ENCODE measurements at places on chromosomes 11 and 22. TPM values are rescaled to one million over a fixed set of nuclear protein-coding genes. Genes with fewer than 3 reads are reported as not detected.

DNA sequence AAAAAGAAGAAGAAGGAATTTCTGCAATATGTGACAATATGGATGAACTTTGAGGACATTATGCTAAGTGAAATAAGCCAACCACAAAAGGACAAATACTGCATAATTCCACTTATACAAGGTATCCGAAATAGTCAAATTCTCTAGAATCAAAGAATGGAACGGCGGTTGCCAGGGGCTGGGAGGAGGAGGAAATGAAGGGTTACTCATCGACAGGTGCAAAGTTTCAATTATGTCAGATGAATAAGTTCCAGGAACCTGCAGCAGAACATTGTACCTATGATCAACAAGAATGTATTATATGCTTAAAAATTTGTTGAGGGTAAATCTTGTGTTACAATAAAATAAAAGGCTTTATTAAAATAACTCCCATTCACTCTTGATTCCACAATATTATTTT is 49.0 kb downstream of the SC5D start:
- H3K4me3 ChIP-seq = no peak overlapping the region
- H3K27ac ChIP-seq = no peak overlapping the region
- no peak for DNase-seq

GRCh38 chr22:30609260-30610185 is 2.5 kb downstream of the TCN2 start:
- no peak for DNase-seq
- no peaks in the 10 kb centered on the region for H3K27me3 ChIP-seq
- H3K36me3 ChIP-seq = no peaks in the 10 kb centered on the region
- no peak overlapping the region for H3K4me3 ChIP-seq

DNA sequence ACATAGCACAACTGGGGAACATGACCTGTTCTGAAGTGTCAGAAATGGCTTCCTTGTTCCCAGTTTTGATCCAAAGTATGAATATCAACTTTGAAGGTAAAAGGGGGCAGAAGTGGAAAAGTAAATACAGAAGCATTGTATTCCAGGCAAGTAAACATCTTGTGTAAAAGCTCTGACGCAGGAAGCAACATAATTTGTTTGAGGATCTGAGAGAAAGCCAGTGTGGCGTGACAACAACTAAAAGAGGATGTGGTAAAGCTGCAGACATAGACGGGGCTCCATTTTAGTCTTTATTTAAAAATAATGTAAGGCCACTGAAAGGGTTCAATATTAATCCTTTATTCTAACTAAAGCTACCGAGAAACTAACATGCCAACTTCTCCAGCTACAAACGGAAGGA is 310.2 kb downstream of the DLG2 start:
- H3K27ac ChIP-seq = no peak overlapping the region
- no peak overlapping the region for H3K4me3 ChIP-seq
- no peak for DNase-seq
- no peaks in the 10 kb centered on the region for H3K27me3 ChIP-seq
- H3K36me3 ChIP-seq = no peaks in the 10 kb centered on the region
- no peaks in the 10 kb centered on the region for H3K4me1 ChIP-seq

- no peaks in the 10 kb centered on the region for H3K36me3 ChIP-seq
- H3K4me3 ChIP-seq = no peak overlapping the region
- no peak overlapping the region for H3K27ac ChIP-seq
These were observed 36.1 kb upstream of the HTATIP2 start for GRCh38 chr11:20327377-20327935.

GRCh38 chr11:71212871-71213559 is 39.4 kb downstream of the SHANK2 start:
- no peaks in the 10 kb centered on the region for H3K27me3 ChIP-seq
- no peak for DNase-seq
- H3K4me1 ChIP-seq = no peaks in the 10 kb centered on the region
- H3K36me3 ChIP-seq = no peaks in the 10 kb centered on the region

DNA sequence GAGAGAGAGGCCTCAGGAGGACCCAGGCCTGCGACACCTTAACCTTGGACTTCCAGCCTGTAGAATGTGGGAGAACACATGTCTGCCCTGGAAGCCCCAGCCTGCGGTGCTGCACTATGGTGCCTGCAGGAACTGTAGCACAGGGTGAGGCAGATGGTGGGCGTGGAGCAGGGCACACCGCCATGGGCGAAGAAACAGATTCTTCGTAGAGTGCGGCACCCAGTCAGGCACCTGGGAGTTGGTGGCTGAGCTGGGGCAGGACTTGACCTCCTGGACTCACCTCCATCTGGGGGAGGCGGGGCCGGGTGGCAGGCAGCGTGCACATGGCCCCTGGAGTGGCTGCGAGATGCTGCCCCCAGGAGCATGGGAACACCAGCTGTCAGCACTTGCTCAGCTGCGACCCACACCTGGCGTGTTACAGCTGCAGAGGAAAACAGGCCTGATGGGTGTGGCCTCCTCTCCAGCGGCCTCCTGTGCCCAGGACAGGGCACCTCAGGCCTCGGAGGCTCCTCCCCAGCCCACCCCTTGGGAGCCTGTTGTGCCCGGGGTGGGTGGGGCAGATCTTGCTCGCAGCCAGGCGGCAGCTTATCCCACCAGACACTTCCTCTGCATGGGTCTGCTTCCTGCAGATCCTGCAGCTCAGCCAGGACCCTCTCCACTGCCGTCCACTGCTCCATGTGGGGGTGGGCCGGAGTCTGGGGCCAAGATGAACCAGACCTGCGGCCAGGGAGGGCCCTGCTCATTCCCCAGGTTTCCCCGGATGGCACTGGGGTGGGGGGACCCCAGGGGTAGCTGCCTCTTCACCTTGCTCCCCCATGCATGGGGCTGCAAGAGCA is 80.4 kb downstream of the MYEOV start:
- H3K4me3 ChIP-seq = no peak overlapping the region
- H3K27ac ChIP-seq = no peak overlapping the region
- DNase-seq = no peak
- H3K36me3 ChIP-seq = no peaks in the 10 kb centered on the region

GRCh38 chr11:86548271-86548917 is 124.0 kb downstream of the ME3 start:
- no peaks in the 10 kb centered on the region for H3K36me3 ChIP-seq
- DNase-seq = no peak
- H3K4me1 ChIP-seq = peaks cover 17% of the 10 kb centered on the region
- H3K27ac ChIP-seq = peak overlapping the region; percentile 75

DNA sequence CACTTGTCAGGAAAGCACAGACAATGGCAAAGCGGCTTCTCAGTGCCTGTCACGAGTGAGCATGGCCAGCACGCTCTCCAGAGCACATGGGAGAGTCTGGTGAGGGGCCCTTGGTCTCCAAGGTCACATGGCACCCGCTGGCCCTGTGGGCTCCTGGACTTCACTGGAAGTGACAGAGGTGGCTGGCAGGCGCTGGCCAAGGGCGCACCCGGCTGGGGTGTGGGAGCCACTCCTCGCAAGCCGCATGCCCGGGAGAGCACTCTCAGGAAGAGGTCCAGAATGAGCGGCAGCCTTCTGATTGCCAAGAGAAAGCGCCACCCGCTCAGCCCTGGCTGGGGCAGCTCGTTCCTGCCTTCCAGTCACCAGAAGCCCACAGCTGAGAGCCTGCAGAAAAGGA is 17.1 kb upstream of the MOB2 start:
- no peak for DNase-seq
- peaks cover 76% of the 10 kb centered on the region for H3K4me1 ChIP-seq
- peak overlapping the region; percentile 42 for H3K27ac ChIP-seq
- no peaks in the 10 kb centered on the region for H3K36me3 ChIP-seq

DNA sequence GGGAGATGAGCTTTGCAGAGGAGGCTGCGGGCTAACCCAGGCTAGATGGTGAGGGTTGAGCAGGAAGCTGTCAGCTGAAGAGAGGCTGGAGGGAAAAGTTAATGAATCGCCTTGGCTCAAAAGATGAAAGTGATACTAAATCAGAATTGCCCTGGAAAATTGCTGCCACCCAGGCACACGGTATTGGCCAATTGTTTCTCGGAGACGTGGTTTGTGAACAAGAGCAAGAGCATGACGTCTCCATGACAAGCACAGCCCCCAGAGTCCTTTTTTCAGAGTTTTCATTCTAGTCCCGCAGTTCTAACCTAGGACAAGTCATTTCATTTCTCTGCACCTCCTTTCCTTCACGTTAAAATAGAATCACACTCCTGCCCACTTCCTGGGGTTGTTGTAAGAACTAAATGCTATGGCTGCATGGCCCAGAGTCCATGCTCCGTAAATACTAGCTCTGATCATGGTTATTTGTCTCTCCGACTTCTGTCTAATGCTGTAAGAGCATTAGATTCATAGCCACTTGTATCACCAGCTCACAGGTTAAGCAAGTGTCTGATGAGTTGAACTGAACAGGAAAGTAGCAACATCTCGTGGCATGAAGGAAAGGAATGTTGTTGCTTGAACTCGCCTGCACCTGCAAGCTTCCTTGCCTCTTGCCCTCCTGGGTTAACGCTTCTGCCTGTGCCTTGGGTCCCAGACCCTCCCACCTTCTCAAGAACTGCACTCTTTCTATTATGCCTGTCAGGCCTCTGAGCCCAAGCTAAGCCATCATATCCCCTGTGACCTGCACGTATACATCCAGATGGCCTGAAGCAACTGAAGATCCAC is 33.8 kb upstream of the NUP50 start:
- H3K27me3 ChIP-seq = no peaks in the 10 kb centered on the region
- H3K36me3 ChIP-seq = peaks cover 18% of the 10 kb centered on the region
- no peak overlapping the region for H3K27ac ChIP-seq
- no peak overlapping the region for H3K4me3 ChIP-seq
- DNase-seq = no peak

- no peak overlapping the region for H3K4me3 ChIP-seq
- H3K27ac ChIP-seq = no peak overlapping the region
- H3K36me3 ChIP-seq = no peaks in the 10 kb centered on the region
- peaks cover 7% of the 10 kb centered on the region for H3K4me1 ChIP-seq
These were observed 189.6 kb downstream of the ADAMTS15 start for GRCh38 chr11:130638033-130638432.

DNA sequence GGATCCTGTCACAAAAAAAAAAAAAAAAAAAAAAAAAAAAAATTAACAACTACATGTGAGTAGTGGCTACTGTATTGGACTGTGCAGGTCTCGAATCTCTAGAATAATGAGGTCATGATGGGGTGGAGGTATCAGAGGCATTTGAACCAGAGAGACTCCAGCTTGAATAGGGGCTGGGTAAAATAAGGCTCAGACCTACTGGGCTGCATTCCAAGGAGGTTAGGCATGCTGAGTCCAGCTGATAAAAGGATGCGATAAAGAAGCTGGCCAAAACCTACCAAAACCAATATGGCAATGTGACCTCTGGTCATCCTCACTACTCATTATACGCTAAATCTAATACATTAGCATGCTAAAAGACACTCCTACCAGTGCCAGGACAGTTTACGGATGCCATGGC is 5.9 kb upstream of the PACSIN3 start:
- H3K36me3 ChIP-seq = no peaks in the 10 kb centered on the region
- H3K27me3 ChIP-seq = no peaks in the 10 kb centered on the region
- H3K27ac ChIP-seq = no peak overlapping the region
- H3K4me3 ChIP-seq = no peak overlapping the region

GRCh38 chr11:72202571-72202970 is 10.6 kb downstream of the FOLR1 start:
- no peaks in the 10 kb centered on the region for H3K36me3 ChIP-seq
- H3K27ac ChIP-seq = no peak overlapping the region
- H3K4me1 ChIP-seq = no peaks in the 10 kb centered on the region
- no peak overlapping the region for H3K4me3 ChIP-seq

- H3K27me3 ChIP-seq = no peaks in the 10 kb centered on the region
- H3K4me1 ChIP-seq = peaks cover 69% of the 10 kb centered on the region
- H3K27ac ChIP-seq = peak overlapping the region; percentile 71
- DNase-seq = peak; percentile 9
- H3K4me3 ChIP-seq = no peak overlapping the region
These were observed 48.3 kb downstream of the LARGE1 start for GRCh38 chr22:33871935-33872334.

DNA sequence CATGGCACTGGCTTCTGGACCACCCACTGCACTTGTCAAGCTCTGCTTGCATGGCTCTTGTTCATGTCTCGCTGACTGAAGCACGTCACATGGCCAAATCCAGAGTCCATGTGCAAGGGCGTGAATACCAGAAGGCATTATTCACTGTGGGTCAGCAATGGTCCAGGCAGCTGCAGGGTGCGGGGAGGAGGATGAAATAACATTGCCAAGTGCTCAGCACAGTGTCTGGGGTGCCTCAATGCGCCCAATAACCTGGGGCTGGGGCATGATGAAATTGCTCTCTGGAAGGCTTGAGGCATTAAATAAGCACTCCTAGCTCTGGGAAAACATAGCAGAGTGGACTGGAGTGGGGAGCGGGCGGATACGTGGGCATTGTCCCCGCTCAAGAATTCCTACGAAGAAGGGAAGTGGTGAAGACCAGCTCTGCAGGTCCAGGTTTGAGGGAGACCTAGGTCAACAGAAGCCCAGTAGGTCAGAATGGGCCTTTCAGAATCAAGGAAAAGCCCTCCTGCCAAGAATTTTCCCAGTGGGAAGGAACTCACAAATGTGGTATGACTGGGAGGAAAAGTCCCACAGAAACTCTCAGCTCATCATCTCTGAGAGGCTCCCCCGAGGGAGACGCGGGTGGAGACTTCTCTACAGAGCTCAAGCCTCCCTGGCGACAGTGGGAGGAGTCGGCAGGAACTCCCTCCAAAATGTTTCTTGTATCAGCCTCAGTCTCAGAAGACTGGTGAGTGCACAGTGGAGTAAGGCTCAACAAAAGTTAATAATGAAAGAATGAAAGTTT is 15.3 kb upstream of the ACCSL start:
- peak; percentile 70 for DNase-seq
- H3K4me3 ChIP-seq = peak overlapping the region; percentile 5
- no peaks in the 10 kb centered on the region for H3K36me3 ChIP-seq
- H3K27ac ChIP-seq = peak overlapping the region; percentile 89
- peaks cover 61% of the 10 kb centered on the region for H3K4me1 ChIP-seq
- no peaks in the 10 kb centered on the region for H3K27me3 ChIP-seq

- no peaks in the 10 kb centered on the region for H3K36me3 ChIP-seq
- H3K4me1 ChIP-seq = no peaks in the 10 kb centered on the region
- no peaks in the 10 kb centered on the region for H3K27me3 ChIP-seq
These were observed 27.4 kb upstream of the SYT8 start for GRCh38 chr11:1807264-1807995.

- no peaks in the 10 kb centered on the region for H3K27me3 ChIP-seq
- no peaks in the 10 kb centered on the region for H3K36me3 ChIP-seq
- peaks cover 7% of the 10 kb centered on the region for H3K4me1 ChIP-seq
These were observed 108.9 kb upstream of the CLMP start for GRCh38 chr11:123303924-123304323.

The KCNQ1OT1 gene
- total RNA-seq = 2.3 TPM

The NCR3LG1 gene
- 9.7 TPM for total RNA-seq

The FOLH1 gene
- 0.63 TPM for total RNA-seq

The SLC16A8 gene
- total RNA-seq = 1.5 TPM

The APOBEC3G gene
- total RNA-seq = 3.4 TPM

The OR2AG2 gene
- total RNA-seq = 0.35 TPM

The OR6Q1 gene
- not detected for total RNA-seq

The TMPRSS6 gene
- not detected for total RNA-seq

All from thoracic aorta (tissue), 2 donors.